Mononuclear cell (primary cell): ENCODE measurements at places on chromosomes 5 and 9. TPM values are rescaled to one million over a fixed set of nuclear protein-coding genes. Genes with fewer than 3 reads are reported as not detected.

The TMEM215 gene
- not detected for total RNA-seq

The HAVCR2 gene
- 27.3 TPM for total RNA-seq

The ZDHHC11B gene
- 0.73 TPM for total RNA-seq

The ECM2 gene
- 0.31 TPM for total RNA-seq

The GPSM1 gene
- total RNA-seq = 2.6 TPM

The ITGA2 gene
- 0.73 TPM for total RNA-seq

The ITK gene
- 209 TPM for total RNA-seq

The FOXD4L3 gene
- total RNA-seq = not detected

The DMRT2 gene
- total RNA-seq = not detected

The VDAC1 gene
- 94.9 TPM for total RNA-seq

The SPAG8 gene
- 0.42 TPM for total RNA-seq

The SLC2A6 gene
- total RNA-seq = 23.3 TPM

The DOK3 gene
- total RNA-seq = 38.6 TPM

The PRRC1 gene
- total RNA-seq = 44.6 TPM

The TRIM7 gene
- 1.9 TPM for total RNA-seq

The GABRP gene
- total RNA-seq = 0.10 TPM
